NCI-H446 (cell line): ENCODE measurements at places on chromosomes 5 and 9.

DNA sequence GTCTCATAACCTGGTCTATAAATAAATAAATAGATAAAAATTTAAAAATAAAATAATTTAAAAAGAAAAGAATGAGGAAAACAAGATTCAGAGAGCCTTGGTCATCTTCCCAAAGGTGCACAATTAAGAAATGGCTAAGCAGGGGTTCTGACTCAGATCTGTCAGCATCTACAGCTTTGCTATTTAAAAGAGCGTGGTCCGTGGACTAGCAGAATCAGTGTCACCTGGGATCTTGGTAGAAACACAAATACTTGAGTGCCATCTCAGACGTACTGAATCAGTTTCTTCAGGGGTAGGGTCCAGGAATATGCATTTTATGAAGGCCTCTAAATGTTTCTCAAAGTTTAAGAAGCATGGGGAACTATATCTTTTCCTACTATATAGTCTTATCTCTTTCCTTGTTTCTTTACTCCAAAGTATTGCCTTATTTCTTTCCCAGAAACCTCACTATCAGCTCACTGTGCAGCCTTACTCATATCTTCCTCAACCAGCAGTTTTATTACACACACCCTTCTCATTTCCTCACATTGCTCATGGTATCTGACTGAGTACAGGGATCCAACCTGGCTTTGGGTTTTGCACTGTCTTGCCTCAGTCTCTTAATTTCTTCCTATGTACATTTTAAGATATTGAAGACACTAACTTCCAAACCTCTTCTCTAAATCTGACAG is 58.6 kb downstream of the TMC1 start:
- DNase-seq: no peak

GRCh38 chr9:28234894-28235277 is 661.6 kb upstream of the C9orf72 start:
- no peak for DNase-seq

DNA sequence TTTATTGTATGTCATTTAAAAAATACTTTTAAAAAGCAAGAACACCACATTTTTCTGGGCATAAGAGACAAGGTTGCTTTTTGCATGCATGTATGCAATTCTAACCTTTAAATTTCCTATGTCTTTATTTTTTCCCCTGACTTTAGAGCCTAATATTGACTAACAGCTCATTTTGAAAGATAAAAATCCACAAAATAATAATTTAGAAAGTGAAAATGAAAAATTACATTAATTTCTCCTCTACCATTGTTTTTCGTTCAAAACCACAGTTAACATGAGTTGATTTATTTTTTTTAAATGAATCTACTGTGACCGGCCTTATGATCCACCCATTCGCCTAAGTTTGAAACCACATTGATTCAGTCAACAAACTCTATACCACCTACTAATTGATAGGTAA is 137.5 kb upstream of the CDKN2B start:
- no peak for DNase-seq

DNA sequence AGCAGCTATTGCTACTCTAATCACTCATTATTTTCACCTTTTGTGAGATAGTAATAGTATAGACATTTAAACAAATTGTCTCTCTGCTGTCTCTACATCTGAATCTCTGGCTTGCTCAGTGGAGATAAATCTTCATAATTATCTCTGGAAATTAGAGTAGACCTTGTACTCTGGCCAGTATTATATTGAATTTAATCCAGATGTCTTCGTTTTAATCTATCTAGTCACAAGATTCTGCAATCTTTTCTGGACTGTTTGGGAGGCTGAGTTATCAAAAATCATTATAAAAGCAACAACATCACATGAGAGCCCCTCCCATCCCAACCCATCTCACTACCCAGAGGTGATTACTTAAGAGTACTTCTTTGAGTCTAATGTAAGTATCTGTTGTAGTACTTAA is 19.0 kb downstream of the ARHGAP26 start:
- no peak for DNase-seq

DNA sequence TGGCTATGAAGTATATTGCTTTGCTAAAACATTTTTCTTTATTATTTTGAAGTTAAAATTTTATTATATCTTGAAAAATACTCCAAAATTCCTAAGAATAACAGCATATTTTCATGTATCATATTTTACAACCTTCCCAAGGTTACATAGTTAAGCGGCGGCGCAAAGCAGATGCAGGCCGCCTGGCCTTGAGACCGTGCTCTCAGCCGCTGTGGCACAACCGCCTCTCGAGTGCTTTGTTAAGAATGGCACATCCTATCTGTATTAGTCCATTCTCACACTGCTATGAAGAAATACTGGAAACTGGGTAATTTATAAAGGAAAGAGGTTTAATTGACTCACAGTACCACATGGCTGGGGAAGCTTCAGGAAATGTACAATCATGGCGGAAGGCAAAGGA is 228.8 kb downstream of the ARRDC3 start:
- DNase-seq: no peak

- no peak for DNase-seq
These were observed 85.5 kb upstream of the MYO10 start for GRCh38 chr5:17021602-17021932.

- DNase-seq: no peak
These were observed 101.5 kb upstream of the SNX2 start for GRCh38 chr5:122673343-122673742.

GRCh38 chr5:624118-624950 is 12.2 kb downstream of the CEP72 start:
- no peak for DNase-seq

- no peak for DNase-seq
These were observed 65.0 kb upstream of the ANGPTL2 start for GRCh38 chr9:127187231-127187956.

- no peak for DNase-seq
These were observed 65.1 kb downstream of the WWC1 start for GRCh38 chr5:168356592-168356991.

DNA sequence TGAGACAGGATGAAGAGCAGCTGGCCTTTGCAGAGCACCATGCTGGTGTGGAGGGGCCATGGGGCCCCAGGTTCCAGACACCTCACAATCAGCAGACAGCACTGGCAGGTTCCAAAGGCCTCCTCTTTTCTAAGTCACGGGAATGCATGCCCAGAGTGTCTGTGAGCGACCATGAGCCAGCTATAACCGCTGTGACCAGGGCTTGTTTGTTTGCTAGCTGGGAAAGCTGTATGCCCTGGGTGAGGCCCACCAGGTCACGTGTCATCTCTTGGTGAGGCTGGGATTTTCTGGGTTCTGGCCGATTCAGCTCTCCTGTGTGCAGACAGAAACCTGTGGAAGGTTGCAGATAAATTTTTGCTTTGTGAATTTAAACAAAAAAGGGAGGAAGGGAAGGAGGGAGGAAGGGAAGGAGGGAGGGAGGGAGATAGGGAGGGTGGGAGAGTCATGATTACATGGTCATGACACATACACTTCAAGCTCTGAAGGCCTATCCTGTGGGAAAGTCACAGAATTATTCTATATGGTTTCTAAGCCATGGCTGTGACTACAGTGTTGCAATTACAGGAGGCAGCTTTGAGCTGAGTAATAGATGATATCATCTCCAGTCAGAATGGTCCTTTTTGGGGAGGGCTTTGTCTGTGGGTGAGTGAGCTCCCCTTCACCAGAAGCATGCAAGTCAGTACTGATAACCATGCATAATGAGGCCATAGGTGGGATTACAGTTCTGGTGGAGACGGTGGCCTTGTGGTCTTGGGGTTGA is 37.2 kb downstream of the PAPPA start:
- no peak for DNase-seq

GRCh38 chr5:2776337-2777302 is 25.1 kb upstream of the IRX2 start:
- DNase-seq: no peak

DNA sequence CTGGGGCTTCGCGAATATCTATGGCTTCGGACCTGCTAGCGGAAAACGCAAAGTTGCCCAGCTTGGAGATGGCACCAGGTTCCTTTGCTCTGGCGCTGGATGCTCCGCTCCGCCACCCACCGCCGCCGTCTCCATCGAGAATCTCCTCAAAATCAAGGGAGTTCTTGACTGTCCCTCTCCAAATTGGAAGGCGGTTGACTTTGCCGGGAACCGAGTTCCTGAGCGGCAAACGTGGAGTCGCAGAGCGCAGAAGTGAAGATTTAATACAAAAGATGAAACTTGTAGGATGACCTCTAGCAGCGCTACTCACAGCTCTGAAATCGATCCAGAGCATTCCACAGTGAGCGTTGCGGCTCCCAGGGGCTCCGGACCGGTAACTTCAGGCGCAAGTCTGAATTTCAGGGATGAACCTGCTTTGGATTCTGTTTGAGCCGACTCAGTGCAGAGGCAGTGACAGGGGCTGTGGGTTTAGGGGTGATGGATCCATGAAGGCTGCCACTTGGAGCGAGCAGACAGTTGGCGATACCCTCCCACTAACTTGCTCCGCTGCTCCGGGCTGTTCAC is 1641.5 kb upstream of the C9orf72 start:
- DNase-seq: peak; percentile 68

- no peak for DNase-seq
These were observed 121.9 kb upstream of the GHR start for GRCh38 chr5:42301349-42301748.

GRCh38 chr5:178826216-178826615 is 33.5 kb upstream of the ZNF354B start:
- DNase-seq: no peak

DNA sequence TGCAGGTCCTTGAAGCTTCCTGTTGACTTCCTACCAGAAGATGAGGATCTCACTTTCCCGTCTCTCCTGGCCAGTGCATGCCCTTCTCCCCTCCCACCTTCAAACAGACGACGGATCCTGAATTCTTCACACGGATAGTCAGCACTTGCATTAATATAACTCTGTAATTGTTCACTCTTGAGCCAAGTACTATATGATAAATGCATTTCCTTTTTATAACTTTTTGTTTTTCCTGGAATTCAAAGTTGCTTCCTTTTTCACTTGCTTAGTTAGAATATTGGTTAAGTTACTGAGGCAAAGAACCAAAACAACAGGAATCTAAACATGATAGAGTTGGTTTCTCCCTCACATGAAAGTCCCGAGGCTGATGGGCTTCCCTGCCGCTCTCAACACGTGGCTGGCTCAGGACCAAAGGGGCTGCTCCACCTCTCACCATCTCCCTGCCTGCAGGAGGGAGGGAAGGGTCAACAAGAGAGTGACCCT is 20.2 kb upstream of the EGFL7 start:
- DNase-seq: no peak

DNA sequence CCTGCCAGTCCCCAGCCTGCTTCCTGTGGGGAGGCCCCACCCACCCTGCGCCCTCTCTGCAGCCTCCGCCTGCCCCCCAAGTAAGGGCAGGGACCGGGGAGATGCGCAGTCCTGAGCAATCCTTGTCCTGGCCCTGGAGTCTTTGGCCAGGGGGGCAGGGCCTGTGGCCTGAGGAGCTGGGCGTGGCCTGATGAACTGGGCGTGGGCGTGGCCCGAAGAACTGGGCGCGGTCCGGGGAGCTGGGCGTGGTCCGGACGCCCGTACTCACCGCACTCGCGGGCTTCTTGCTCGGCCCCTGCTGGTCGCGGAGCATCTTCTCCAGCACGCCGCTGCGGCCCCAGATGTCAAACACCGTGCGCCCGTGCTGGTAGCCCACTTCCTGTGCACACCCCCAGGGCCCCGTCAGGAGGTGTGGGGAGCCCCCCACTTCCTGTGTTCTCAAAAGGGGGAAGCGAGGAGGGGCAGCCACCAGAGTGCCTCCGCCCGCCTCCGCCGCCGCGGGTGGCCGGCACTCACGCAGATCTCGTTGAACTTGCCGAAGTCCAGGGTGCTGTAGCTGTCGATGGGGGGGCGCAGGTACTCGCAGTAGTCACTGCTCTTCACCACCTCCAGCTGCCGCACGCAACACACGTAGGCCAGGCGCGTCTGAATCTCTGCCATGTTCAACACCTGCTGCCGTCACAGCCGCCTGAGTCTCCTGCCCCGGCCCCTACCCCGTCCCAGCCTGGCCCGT is 2.7 kb upstream of the NSMF start:
- no peak for DNase-seq
